ENCODE measurements at places on chromosomes 3 and 15.
A peak's percentile ranks its signal among the peaks of the same experiment; 100 is the strongest.

- ATAC-seq: peak; percentile 62
Observed at GRCh38 chr15:43769584-43770228, 7.1 kb downstream of the ELL3 start.

- no peak for ATAC-seq
Observed at GRCh38 chr3:23542079-23542478, 263.7 kb upstream of the UBE2E1 start.

DNA sequence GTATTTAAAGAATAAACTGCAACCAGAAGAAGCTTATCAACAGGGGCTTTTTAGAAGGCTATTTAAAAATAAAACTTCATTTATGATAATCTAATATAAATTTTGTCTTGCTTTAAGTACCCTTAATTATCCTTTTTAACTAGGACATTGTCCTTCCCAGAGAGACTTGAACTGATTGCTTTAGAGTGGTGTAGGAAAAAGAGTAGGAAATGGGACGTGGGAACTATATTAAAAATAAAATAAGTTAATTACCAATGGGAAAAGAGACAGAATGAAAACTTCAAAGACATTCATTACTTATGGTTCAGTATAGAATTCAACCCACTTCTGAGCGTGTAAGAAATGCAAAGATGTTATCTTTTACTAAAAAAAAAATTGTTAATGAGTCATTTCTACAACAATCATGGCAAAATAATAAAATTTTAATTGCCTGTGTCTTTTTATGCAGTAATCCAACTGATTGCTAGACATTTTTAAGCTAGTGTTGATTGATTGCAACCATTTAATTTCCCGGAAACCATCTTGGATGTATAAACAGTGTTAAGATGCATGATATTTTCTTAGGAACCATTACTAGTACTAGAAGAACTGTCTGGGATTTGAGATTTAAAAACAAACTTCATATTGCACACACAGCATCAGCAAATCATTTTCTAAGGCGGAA, 298.8 kb upstream of the UMPS start:
- no peak for ATAC-seq

GRCh38 chr15:28890711-28891495, 5.1 kb downstream of the APBA2 start:
- peak; percentile 44 for ATAC-seq

DNA sequence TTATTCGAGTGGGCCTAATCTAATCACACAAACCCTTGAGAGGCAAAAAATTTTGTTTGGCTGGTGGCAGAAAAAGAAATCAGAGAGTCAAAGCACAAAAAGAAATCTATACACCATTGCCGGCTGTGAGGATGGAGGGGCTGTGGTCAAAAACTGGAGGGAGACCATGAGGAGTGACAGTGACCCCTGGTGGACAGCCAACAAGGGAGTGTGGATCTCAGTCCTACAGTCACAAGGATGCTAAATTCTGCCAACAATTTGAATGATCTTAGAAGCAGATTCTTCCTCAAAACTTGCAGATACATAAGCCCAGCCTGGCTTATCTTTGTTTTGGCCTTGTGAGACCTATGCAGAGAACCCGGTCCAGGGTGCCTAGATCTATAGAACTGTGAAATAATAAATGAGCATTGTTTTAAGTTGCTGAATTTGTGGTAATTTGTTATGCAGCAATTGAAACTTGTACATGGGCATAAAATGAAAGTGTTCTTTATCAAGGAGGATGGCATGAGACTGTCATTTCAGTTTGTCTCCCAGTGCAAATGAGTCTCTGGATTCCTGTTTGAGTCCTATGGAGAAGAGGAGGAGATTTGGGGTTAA, 103.0 kb upstream of the ARHGEF26 start:
- ATAC-seq: no peak

DNA sequence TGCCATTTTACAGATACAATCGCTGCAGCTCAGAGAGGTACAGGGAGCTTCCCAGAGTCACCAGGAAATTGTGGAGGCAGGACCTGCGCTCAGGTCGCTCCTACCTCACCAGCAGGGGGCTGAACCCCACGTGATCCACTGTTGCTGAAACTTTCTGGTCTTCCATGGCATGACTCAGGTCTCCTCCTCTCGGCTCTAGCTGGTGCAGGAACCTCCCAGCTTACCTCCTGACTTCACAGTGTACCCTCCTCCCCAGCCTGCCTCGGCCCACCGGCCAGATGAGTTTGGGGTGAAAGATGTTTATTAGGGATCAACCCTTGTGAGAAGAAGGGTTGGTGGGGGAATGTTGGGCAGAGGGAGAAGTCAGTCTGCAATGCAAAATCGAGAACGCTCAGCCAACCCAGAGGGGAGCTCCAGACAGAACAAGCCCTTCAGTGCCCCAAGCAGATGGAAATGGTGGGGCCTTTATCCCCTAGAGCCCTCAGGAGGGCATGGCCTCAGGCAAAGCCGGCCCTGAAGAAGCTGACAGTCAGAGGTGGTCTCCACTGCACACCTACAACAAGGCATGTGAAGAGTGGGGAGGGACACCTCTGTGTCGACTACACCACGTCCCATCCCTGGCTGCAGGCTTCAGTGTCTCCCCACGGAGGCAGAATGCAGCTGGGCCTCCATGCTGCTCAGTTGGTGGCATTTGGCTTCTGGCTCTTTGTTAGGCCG, 118.6 kb upstream of the PRR20G start:
- peak; percentile 28 for ATAC-seq

DNA sequence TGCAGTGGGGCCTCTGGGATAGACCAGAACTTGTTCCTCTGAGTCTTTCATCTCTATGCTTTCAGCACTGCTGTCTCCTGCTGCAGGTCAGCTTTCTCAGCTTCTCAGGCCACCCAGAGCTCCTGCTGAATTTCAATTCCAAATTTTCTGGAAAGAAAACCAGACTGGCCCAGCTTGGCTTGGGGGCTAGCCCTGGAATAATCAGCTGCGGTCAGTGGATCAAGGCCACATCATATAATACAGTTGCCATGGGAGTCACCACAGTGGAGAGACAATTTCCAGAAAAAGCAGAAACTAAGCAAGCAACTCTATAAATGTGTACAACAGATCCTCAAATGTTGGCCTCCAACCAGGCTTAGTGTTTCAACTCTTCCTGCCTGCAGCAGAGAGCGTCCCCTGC, 91.1 kb upstream of the SLC24A5 start:
- ATAC-seq: no peak

DNA sequence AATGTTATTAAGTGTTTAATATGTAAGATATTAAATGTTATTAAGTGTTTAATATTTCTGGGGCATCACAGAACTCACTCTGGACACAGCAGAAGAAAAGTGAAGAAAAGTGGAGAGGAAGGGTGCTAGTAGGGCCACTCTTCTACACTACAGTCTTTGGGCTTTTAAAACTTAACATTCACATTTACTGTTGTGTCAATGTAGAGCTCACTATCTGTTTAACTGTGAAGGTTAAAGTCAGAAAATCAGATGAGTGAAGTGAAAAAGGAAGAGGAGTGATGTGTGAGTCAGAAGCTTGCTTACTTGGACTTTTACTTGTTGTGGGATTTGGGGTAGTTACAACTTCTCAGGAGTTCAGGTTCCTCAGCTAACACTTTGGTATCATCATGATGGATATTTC, 145.3 kb upstream of the DNAJC19 start:
- peak; percentile 23 for ATAC-seq

DNA sequence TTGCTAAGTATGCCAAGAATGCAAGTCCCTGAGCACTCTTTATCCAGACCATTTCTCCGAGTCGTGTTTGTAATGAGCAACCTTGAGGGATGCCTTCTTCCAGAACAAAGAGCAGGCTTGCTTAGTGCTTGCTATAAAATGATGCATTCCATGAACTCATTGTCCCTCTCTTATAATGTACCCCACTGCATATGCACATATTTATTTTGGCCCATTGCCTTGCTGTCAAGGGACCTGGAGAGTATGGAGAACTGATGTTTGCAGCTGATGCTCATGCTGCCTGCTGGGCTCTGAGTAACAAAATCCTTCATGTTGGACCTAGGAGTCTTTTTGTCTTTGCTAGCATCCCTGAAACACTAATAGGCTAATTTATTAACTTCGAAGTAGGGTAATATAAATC, 97.8 kb upstream of the AADACL2 start:
- ATAC-seq: no peak

Data from activated T-helper 17 cell treated with anti-CD3 and anti-CD28 coated beads, Interleukin-2, amount 50 U/mL, for 72 hours (primary cell).